Occipital lobe (tissue), 3 donors: ENCODE measurements at places on chromosomes 12 and 14.

DNA sequence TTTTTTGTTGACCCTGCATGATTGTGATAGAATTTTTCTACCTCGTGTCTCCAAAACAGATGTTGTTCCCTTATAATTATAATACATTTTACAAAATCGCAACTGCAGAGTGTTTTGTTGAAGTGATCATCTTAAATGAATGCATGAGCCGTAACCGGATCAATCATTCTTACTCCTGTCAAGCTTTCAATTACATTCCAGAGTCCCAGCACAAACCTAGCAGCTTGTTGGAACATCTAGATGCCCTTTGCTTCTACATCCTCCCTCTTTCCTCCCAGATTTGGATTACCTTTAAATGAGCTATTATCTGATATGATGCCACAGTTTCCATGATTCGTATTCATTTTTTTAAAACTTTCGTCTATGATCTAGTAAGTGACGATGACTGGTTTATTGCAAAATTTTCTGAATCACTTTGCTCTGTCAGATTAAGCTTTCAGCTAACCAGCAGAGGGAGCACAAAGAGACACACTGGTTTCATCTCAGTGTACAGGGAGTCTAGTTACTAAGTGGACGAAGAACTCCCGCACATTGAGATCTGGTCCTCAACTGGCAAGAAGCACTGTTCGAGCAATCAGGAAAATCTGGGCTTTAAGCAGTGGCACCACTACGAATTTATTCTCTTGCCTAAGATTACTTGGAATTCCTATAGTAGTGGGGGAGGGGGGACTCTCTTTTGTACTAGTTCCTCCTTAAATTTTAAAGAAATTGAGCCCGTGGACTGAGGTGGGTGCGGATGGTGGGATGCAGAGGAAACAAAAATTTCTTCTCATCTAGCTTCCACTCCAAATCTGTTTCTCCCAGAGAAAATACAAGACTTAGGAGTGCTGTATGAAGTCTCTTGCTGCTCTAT, 40.9 kb downstream of the TSHR start:
- peak; percentile 10 for DNase-seq

DNA sequence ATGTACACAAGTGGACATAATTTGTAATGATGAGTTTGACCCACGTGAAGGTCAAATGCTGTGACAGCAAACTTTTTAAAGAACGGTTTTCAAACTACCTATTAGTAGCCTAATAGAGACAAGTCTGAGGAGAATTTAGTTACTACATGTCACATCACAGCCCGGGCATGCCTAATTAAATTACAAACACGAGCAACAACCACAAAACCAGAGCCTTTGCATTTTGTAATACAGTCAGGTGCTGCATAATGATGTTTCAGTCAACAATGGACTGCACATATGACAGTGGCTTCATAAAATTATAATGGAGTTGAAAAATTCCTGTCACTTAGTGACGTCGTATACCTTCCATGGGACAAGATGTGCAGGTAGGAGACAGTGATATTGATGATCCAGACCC, 274.5 kb downstream of the DACT1 start:
- DNase-seq, result no peak

DNA sequence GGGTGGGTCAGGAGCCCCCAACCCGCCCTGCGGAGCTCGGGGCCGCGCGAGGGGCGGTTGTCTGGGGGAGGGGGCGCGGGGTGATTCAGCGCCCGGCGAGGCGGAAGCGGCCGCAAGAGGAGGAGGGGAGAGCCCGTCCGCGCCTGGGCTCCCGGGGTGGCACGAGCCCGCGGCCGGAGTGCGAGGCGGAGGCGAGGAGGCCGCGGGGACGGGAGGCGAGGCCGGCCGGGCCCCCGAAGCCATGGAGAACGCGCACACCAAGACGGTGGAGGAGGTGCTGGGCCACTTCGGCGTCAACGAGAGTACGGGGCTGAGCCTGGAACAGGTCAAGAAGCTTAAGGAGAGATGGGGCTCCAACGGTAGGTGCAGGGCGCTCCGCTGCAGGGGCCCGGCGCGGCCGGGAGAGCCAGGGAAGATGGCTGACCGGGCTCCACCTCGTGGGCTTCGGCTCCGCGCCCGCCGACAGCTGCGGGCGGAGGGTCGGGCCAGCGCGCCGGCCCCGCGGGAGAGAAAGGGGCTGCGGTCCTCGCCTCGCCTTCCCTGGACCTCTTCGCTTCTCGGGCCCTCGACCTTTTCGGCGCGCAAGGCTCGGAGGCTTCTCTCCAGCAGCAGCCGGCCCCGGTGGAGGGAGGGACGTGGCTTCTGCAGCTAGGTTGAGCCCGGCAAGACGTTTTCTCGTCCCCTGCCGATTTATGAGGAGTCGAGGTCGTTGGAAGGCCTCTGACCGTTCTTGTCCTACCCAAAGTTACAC, 677 bp downstream of the ATP2A2 start:
- peak; percentile 30 for DNase-seq

- no peak for DNase-seq
These were observed 121.2 kb downstream of the CACNA1C start for GRCh38 chr12:2173971-2174370.

DNA sequence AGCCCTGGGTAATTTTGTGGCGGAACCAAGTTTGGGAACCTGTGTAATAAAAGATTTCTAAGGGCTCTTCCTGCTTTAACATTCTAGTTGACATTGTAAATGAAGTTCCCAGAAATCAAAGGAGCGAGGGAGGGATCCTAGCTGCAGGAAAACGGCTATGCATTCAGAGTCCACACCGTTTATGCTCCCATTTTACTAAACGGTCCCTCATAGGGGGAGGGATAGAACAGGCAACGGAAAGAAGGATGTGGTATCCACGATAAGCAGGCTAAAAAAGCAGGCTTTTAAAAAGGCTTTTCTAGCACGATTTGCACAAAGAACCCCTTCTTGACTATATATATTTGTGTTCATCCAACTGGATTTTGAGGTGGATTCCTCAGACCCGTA, 559 bp downstream of the SYNJ2BP start:
- no peak for DNase-seq

DNA sequence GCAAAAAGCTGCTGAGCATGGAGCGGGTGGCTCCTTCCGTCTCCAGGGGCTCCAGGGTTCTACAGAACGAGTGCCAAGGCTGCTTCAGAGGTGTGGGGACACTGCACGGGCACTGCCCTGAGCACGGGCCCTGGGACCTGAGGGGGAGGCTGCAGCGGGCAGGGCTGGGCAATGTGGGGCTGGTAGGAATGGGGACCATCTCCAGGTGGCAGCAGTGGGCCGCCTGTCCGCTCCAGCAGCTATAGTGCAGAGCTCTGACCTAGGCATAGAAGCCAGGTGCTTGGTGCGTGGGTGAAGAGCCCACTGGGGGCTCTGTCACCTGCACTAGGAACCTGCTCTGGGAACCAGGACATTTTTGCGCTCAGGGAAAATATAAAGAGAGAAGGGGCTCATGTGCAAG, 22.3 kb downstream of the HDAC7 start:
- DNase-seq, result no peak

DNA sequence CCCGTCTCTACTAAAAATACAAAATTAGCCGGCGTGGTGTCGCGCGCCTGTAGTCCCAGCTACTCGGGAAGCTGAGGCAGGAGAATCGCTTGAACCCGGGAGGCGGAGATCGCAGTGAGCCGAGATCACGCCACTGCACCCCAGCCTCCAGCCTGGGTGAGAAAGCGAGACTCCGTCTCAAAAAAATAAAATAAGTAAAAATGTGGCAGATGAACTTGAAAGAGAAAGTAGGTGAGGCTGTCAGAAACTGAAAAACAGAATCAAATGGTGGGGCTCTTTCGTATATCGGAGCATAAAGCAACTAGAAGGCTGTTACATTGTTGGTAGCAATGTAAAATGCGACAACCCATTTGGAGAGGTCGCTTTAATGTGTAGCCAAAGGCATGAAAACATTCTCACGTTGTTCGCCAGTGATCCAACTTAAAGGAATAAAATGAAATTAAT, 767 bp upstream of the CCNT1 start:
- no peak for DNase-seq

DNA sequence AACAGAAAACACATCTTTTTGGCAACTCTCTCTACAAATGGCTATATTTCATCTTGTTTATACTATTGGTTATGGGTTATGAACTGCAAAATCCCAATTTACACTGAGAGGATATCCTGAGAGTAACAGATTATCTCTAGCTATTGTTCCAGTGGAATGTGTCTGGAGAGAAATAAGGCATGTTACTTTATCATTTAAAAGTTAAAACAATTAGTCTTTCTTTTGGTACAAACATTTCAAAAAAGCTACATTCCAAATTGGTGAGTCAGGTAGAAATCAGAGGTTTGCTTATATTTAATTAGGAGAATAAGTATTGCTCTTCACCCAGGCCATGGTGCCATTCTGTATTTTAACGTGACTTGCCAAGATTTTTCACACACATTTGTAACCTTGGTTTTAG, 411.6 kb downstream of the CCER1 start:
- no peak for DNase-seq

GRCh38 chr12:102439426-102440405, 40.6 kb downstream of the IGF1 start:
- no peak for DNase-seq

DNA sequence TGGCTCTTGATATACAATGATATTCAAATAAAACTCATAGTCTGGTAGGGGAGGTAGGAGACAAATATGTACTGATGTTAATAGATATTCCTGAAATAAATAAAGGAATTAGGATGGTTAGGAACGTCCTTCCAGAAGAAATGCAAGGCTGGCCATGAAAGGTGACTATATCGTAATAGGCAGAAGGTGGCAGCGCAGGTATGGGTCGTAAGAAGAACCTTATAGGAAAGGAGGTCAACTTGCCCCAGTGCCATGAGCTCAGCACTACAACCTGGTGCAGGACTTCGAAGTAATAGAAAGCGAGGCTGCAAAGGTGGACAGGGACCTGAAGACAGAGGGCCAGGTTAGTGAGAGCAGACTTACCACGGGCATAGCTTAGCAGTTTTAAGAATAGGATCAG, 55.3 kb upstream of the FGD4 start:
- DNase-seq, result no peak
